Dorsolateral prefrontal cortex (tissue), 122 donors: ENCODE measurements at places on chromosomes 2 and 18.

GRCh38 chr2:183291436-183291835 lies 167.2 kb downstream of the NUP35 start:
- no peak for DNase-seq

DNA sequence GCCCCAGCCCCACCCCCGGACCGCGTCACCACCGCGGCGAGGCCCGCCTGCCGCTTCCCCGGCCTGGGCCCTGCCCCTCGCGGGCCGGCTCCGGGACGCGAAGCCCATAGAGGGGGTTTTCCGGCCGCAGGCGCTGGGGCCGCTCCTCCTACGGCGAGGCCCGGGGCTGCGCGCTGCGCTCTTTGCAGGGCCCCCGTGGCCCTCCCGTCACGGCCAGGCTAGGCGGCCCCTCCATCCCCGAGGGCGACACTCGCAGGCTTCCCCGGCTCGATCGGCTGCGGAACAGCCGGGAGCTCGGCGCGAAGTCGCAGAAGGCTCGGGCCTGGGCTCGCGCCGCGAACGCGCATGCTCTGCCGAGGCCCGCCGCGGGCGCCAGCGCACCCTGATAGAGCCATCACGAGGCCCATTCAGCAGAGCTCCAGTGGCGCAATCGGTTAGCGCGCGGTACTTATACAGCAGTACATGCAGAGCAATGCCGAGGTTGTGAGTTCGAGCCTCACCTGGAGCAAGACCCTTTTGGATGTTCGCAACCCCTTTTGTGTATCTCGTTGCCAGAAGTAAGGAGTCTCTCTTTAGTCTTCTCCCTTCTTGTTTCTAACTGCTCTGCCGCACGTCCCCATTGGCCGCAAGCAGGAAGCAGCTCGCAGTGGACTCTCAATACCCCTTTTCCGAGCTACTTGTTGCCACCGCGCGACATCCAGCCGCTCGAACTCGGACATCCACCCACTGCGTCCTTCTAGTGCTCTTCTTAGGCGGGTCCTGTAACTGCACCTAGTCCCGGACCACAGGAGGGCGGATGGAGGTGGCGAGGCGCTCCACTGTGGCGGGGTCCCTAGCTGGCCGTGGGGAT lies 18.0 kb upstream of the HAAO start:
- peak; percentile 93 for DNase-seq

- no peak for DNase-seq
These were observed 3.6 kb downstream of the TTR start for GRCh38 chr18:31595121-31595771.

GRCh38 chr18:6633310-6633709 lies 96.2 kb upstream of the ARHGAP28 start:
- DNase-seq: no peak

DNA sequence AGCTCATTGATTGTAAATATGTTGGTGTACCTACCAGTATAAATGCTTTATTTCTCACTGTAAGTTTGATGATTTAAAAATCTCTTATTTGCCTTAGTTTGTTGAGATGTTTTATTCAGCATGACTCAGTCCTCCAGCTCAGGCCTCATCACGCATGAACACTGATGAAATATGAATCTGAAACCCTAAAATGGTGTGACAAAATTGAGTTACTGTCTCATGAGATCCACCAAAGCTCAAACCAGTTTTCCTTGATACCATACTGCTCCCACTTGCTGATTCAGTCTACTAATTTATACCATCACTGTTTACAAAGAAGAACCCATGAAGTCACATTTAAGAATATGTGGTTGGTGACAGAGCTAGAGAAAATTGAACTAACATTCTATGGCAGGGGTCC lies 524.9 kb downstream of the LRRTM4 start:
- no peak for DNase-seq

- DNase-seq: no peak
These were observed 52.8 kb downstream of the TMEM178A start for GRCh38 chr2:39718483-39718882.

- no peak for DNase-seq
These were observed 91.3 kb upstream of the SEC11C start for GRCh38 chr18:59048378-59048777.

DNA sequence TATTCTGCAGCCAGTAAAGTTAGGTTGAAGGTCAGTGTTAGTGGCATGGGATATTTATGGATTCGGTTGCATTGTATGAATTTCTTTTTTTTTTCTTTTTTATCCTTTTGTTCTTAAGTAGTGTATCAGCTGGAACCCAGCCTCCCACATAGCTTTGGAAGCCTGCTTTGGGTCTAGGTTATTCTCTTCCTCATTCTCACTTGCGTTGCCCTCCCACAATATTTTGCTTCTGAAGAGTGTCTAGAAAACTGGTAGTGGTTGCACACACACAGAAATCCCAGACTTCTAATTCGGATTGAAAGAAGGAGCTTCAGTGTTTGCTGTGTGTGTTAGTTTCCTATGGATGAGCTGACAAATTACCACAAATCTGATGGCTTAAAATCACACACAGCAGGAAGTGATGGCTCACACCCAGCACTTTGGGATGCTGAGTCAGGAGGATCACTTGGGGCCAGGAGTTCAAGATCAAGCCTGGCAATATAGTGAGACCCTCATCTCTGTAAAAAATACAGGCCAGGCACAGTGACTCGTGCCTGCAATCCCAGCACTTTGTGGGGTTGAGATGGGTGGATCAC lies 104.8 kb downstream of the ARL4C start:
- no peak for DNase-seq

- no peak for DNase-seq
These were observed 129.1 kb upstream of the MMADHC start for GRCh38 chr2:149716687-149717086.

GRCh38 chr18:12255626-12256026 lies 1.5 kb downstream of the CIDEA start:
- no peak for DNase-seq

DNA sequence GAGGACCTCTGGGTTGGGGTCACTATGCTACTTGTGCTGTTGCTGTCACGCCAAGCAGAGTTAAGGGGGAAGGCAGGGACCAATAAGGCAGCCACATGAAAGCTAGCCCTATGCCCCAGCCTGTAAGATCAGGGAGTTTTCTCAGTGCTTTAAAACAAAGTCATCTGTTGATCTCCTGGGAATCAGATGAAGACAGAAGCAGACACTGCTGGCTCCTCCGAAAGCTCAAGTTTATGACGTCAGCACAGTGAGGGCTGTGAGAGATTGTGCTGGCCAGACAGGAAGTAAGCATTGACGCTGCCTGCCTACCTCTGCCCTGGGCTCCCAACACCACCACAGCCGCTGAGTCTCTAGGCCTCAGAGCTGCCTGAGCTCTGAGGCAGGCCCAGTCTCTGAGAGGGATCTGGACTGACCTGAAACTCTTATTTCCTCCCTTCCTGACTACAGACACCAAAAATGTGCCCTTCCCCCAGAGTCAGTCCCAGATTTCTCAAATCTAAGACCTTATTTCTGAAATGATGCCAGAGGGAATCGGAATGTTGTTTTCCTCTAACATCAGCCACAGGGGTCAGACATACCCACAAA lies 118.1 kb upstream of the EPAS1 start:
- DNase-seq: no peak

- no peak for DNase-seq
These were observed 2.0 kb downstream of the LYPD6B start for GRCh38 chr2:149040451-149040850.

DNA sequence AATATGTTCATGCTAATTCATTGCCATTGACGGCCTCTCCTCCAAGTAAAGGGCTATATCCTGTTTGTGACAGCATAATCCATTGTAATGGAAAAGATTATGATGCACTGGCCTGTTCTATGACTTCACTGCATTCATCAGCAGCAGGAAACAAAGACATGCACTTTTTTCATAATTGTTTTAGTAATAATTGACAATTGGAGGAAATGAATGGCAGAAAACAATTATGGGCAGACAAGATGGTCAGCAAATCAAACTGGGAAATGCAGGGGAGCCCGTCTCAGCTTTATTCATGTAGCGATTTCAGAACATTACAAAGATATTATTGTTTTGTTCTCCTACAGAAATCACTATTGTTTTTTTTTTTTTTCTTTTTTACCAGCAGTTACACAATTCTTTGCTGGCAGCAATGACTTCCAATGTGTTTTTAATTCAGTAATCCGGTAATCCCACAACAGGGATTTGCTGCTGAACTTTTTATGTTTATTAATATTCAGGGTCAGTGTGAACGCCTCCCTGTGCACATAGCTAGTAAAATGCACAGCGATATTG lies 33.8 kb upstream of the RASGRP3 start:
- no peak for DNase-seq

DNA sequence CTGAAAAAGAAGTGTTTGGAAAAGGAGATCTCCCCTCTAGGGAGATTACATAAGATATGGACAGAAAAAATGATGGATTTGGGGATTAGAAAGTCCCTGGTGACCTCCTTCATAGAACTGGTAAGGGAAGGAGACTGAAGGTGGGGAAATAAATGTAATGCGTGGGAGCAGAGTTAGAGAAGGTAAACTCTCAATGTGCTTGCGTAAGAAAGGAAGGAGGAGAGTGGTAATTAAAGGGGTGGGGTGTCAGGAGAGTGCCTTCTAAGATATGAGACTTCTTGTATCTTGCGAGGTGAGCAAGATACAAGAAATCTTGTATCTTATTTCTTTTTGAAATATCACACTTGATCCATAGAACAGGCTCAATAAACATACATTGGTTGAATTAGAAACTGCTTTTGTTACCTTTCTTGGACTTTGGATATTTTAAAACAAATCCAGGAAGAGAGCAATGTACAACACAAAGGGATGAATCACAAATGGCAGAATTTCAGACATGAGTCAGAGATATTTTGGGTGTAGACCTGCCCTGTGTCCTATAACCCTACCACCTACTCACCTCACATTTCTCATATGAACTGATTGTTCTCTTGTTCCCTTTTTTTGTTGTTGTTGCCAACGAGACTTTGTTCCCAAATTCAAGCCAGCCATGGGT lies 342.4 kb downstream of the INSIG2 start:
- no peak for DNase-seq
